ENCODE measurements at places on chromosomes 3 and 15.

DNA sequence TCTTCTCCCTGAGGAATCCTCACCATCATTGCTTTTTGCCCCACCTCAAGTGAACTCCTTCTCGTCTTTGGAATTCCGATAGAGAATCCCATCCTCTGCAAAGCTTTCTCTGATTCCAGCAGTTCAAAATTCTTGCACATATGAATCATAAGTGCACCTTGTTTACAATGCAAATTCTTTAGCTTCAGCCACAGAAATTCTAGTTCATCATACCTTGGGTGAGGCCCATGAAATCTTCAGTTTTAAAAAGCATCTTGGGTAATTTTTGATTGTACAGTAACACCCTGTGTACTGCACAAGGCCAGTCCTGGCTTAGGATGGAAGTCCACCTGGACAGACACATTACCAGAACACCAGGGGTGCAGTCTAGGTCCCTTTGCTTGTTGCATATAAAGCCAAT is 30.8 kb downstream of the MDFIC2 start:
- DNase-seq = no peak

DNA sequence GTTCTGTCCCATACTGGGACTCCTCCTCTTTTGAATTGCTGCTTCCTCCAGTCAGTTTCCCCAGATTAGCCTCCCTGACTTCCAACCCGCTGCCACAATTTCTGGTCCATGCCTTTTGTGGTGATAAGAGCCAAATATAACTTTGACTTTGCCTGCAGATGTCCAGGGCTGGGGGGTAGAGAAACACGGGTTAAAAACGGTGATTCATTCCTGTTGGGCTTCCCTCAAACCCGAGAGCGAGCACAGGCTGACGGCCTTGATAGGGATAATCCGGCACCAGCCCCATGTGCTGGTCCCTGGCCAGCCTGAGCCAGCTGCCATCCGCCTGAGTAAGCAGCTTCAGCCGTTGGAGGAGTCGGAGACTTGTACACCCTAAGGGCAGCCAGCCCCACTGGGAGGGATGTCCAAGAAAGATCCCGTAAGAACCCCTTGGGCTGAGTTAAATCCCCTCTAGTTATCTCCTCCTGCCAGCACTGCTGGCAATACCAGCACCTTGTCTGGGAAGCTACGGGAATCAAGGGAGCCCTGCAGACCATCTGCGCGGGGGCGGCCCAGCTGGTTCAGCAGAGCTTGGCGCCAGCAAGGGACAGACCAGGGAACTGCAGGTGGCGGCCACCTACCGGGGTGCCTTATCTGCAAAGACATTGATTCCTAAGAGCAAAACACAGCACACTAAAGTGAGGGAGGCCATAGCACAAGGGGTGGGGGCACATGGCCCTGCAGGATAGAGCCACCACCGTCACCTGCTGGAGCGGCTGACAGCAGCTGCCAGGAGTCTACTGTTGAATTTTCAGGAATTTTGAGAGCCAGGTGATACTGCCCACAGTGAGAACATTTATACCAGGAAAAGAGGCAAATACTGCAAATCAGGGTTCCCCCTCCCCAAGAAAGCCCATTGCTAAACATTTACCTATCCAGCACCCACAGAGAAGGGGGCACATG is 18.1 kb downstream of the CSPG4 start:
- peak; percentile 98 for DNase-seq

DNA sequence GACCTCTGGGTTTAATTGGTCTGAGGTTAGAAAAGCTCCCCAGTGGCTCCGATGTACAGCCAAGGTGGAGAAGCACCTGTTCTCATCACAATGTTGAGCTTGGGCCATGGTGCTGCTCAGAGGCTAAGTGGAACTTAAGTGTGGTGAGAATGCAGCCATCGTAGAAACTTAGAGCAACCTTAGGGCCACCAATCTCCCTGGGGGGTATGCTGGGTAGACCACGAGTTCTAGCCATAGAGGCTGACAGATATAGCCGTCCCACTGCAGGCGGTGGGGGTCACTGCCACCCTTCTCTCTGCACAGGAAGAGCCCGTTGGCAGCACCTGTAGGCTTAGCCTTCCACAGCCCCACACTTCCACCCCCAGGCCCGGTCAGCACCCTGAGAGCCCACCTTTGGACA is 38.0 kb downstream of the MGLL start:
- no peak for DNase-seq

- no peak for DNase-seq
Measured at GRCh38 chr3:54257125-54257720, 134.9 kb downstream of the CACNA2D3 start.

- DNase-seq = no peak
Measured at GRCh38 chr3:197340521-197340871, 42.1 kb upstream of the DLG1 start.

DNA sequence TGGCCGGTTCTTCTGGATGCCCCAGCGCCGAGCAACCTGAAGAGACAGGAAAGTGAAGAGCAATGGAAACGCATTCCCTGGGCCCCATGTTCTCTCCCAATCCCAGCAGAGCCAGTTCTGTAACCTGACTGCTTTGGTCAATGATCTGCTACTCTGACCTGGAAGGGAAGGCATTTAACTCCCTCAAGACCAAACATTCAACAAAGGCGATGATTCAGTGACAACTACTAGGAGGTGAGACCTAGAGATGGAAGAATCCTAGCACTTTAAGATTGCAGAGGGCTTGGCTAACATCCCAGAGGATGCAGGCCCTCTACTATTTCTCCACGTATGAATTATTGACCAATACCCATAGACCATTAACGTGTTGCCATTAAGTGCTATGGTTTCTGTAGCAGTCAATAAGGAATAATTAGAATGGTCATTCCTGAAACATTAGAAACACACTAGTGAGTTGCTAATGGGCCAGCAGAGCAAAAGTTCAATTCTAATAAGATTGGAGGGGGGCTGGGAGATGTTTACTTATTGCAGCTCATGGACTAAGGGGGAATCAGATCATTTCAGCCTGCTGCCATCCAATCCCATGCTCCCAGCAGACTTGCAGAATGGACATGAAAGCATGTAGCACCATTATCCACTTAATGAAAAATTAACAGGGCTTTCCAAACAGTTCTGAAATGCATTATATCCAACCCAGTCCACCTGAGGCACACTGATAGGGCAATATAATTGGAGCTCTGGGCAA is 56.6 kb downstream of the ETV5 start:
- DNase-seq = no peak

- no peak for DNase-seq
Measured at GRCh38 chr15:41627203-41627602, 33.0 kb upstream of the MGA start.

DNA sequence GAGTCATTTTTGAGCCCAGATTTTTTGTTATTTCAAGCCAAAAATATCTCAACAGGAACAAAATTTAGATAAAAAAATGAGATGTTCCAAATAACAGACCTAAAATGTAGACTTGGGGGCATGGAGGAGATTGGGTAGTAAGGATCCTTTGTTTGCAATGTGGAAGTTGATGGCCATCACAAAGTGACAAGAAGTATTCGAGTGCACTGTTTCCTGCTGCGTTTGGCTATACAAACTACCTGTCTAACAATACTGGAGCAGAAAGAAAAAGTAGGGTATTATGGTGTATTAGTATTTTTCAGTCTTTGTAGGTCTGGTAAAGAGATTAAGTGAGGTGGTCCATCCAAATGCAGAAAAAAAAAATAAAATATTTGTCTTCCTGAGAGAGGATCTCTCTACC is 284.2 kb downstream of the C3orf38 start:
- no peak for DNase-seq

- DNase-seq = no peak
Measured at GRCh38 chr15:89132611-89133507, 44.6 kb downstream of the ABHD2 start.

DNA sequence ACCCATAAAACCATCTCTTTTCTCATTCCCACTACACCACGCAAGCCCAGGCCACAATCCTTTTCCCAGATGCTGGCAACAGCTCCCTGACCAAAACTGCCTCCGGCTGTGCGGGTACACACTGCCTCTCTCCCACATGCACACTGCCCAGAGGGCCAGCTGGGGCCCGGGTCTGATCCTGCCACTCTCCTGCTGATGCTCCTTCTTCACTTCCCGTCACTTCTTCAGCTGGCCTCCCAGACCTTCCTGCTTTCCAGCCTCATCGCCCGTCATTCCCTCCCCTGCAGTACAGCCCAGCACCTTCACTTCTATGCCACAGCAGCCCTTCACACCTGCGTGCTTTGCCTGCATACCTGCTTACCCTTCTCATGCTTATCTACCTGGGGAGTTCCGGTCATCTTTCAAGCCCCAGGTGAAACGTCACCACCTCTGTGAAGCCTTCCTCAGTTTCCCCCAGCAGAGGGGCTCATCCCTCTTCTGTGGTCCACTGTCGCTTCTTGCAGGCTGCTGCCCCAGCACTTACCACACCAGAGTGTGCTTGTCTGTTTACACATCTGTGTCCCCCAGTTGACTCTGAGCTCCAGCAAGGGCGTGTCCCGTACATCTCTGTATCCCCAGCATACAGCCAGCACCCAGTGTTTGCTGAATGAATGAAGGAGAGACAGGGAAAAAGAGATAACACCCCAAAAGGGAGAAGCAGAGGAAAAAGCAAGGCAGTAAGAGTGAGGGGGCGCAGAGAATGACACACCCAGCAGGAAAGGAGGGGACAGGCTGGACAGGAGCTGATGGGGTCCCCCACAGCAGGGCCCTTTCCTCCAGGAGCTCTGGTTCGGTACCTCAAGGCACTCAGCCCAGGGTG is 22.2 kb downstream of the GRAMD2A start:
- DNase-seq = no peak

DNA sequence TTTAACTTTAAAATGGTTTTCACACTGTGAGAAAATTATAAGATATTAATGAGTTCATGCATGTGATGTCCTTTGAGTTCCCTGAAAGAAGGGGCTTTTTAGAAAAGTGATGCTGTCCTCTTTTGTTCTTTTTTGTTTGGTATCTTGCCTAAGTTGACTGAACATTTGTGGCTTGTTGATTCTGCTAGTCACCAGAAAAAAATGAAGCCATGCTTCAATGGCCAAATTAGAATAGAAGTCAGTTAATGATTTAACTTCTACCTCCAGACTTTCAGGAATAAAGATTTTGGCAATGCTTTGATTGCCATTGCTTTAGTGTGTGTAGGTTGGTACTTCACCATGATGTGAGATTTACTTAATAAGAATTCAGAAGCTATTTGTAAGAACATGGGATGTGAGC is 260.6 kb upstream of the NECTIN3 start:
- DNase-seq = no peak

- DNase-seq = no peak
Measured at GRCh38 chr15:58257776-58258325, 119.7 kb downstream of the AQP9 start.

- no peak for DNase-seq
Measured at GRCh38 chr15:33587773-33588172, 277.0 kb downstream of the RYR3 start.

DNA sequence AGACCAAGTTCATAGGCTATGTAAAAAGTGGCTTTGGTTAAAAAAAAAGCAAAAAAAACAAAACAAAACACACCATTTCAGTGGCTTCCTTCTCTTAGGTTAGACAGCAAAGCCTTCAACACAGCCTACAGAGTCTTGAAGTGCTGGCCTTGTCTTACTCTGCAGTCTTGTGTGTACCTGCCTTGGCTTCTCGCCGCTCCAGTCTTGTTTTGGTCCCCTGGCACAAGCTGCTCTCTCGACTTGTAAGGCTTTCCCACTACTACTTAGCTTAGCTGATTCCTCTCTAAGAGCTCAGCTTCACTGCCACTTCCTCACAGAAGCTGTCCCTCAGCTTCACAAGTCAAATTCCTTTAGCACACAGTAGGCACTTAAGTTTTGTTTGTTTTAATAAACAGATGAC is 63.0 kb downstream of the ST3GAL6 start:
- DNase-seq = no peak

DNA sequence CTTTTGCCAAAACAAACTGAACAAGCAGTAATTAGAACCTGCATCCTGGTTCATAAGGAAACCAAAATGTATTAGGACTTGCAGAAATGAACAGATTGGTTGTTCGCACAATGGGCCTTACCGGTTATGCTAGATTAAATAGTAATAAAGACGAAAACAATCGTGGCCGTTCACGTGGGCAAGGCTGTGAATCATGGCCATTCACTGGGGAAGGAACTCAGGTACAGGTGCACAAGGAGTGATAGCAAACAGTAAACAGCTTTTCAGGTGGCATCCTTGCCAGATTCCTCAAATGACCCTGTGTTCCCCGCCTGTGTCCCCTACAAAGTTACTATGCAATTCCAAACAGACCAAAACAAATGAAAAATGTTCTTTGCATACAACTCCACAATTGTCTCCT is 8.2 kb downstream of the LRIG1 start:
- no peak for DNase-seq

DNA sequence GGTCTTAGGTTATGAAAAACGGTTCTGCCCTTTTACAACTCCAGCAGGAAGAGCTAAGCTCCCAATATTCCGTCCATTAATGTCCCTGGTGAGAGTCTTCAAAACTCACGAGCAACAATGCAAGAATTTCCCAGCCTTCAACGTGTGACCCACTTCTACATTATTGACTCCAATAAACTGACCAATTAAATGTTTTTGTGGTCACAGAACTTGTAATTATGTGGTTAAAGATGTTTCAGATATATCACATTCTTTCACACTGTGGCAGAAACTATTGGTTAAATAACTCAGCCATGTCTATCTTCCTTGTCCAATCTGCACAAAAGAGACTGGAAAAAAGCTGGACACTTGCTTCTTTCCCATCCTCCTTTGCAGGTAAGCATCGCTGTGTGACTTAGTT is 286.6 kb upstream of the ADAMTS9 start:
- DNase-seq = no peak

- DNase-seq = no peak
Measured at GRCh38 chr3:16079519-16079918, 95.0 kb upstream of the GALNT15 start.

- DNase-seq = no peak
Measured at GRCh38 chr15:79529157-79529785, 97.1 kb downstream of the MINAR1 start.

- peak; percentile 76 for DNase-seq
Measured at GRCh38 chr3:195896361-195897080, 11.8 kb downstream of the TNK2 start.

GRCh38 chr3:174206607-174207192 is 652.4 kb upstream of the NAALADL2 start:
- DNase-seq = no peak

- DNase-seq = peak; percentile 19
Measured at GRCh38 chr3:39814007-39814406, 4.6 kb downstream of the MYRIP start.

- no peak for DNase-seq
Measured at GRCh38 chr3:114789803-114790202, 357.3 kb downstream of the ZBTB20 start.

DNA sequence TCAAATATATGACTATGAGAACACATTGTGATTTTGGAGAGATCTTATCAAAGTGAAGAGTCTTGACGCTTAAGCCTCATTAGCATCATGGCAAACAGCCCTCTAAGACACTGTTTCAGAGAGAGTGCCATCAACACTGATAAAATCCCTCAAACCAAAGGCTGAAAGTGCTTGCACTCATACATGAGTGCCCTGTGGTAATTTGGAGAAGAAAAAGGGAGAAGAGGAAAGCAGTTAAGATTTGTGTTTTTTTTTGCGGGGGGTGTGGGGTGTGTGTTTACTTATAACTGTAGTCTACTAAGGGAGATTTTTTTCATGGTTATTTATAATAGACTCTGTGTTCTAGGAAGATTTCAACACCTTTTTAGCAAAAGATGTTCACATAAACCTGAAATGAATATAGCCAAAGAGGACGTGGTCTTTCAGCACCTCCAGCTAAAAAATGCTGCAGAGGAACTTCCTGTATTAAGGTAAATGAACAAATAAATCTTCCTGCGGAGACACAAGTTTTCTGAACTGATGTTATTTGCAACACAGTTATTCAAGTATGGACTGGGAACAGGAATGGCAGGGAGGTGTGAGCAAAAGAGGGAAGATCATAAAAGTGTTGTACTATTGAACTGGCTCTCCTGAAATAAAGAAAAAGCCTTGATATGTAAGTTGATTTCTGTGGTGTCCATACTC is 81.9 kb upstream of the TGFBR2 start:
- no peak for DNase-seq

Data from amniotic stem cell (primary cell).